ENCODE measurements at places on chromosomes 11 and 22.

- no peak for DNase-seq
Measured at GRCh38 chr11:72226701-72227100, 2.1 kb downstream of the INPPL1 start.

DNA sequence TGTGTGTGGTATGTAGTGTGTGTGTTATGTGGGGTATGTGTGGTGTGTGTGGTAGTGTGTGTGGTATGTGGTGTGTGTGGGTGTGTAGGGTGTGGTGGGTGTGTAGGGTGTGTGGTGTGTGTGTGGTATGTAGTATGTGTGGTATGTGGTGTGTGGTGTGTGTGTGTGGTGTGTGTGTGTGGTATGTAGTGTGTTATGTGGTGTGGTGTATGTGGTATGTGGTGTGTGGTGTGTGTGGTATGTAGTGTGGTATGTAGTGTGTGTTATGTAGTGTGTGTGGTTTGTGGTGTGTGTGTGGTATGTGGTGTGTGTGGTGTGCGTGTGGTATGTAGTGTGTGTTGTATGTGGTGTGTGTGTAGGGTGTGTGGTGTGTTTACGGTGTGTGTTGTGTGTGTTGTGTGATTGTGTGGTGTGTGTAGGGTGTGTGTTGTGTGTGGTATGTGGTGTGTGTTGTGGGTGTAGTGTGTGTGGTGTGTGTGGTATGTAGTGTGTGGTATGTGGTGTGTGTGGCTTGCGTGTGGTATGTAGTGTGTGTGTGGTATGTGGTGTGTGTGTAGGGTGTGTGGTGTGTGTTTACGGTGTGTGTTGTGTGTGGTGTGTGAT, 4.2 kb upstream of the PPP6R2 start:
- no peak for DNase-seq

DNA sequence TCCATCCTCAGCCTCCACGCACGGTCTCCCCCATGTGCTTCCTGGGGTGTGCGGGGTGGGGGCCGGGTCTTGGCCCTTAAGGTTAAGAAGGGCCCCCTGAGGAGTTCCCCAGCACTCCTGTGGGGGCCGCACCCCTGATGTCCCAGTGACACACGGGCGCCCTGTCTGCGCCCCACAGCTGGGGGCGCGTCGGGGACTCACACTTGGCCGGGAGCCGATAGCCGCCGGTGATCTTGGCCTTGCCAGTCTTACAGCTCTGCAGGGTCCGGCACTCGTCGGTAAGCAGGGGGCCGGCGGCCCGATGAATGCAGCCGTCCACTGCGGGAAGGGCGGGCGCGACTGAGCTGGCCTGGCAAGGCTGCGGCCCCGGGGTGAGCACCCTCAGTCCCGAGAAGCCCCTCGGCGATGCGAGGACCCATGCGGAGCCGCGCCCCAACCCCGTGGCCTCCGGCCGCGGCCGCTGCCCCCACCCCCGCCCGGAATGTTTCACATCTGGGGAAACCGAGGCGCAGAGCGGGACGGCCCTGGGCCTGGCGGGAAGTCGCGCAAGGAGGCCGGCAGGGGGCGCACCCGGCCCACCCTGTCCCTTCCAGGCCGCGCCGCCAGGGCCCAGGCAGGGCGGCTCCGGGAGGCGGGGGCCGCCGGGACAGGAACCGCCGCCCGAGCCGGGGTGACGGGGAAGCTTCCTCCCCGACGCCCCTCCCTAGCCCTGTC, 13.9 kb downstream of the OTUB1 start:
- DNase-seq: no peak

DNA sequence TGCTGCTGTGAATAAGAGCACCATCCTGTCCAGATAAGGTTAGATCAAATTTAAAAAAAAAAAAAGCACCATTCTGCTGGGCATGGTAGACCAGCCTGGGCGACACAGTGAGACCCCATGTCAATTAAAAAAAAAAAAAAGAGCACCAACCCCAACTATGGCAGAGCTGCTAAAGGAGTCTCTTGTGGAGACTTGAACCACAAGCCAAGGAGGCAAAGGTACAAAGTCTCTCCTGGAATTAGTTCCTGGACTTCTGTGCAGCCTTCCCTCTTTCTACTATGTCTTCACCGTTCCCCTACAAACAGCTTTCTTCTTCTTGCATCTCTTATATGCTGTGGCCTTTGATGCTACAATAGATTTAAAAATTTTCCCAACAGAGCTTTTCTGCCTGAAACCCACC, 1.3 kb downstream of the PIK3C2A start:
- no peak for DNase-seq

DNA sequence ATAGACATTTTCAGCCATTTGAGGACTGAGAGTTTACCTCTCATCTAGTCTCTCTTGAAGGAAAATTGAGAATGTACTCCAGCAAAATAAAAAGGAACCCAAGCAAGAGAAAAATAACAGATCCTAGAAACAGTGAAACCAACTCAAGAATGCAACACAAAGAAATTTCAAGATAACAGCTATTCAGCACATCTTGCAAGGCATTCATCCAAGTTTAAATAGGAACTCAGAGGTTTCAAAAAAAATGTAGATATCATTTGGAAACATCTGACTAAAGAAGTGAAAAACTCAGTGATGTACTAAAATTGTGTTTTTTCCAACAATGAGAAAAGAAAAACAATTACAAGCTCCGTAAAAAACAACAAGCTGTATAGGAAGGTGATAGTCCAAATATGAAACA, 76.4 kb downstream of the TMEM135 start:
- no peak for DNase-seq

DNA sequence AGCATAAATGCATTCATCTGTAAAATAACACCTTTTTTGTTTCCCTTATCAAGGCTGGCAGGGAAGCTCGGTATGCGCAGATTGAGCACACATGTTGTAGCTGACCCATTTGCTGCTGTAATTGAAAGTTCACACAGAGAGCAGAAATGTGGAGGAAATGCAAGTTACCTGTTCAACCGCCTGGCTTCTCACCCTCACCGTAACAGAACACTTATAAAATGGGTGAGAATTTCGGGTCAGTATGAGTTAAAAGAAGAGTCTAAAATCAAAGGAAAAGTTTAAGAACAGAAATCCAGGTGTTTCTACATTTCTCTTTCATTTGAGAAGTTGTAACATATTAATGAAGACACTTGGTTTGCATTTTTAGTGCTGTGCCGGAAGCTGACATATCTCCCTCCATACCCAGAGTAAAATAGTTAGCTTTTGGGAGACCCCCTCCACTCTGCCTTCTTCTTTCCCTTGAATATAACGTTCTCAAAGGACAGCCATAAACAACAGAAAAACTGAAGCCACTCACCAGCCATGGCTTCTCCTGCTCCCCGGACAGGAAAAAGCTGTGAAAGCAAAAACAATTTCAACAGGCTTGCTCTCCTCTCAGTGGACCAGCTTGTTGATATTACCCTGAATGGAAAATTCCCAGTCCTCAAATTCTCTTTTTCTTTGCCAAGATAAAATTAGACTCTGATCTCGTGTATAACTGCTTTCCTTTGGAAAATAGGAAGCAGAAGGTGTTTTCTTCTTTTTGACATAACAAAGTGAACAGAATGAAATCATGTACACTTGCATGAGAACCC, at the start of gene CASP12:
Gene CASP12 (minus strand): TSS at position 570 of the 794 bp plus-strand sequence.
- no peak for DNase-seq

- DNase-seq: no peak
Measured at GRCh38 chr11:62902932-62903331, 18.2 kb downstream of the CHRM1 start.

- DNase-seq: no peak
Measured at GRCh38 chr11:11984563-11984962, 23.9 kb downstream of the DKK3 start.

DNA sequence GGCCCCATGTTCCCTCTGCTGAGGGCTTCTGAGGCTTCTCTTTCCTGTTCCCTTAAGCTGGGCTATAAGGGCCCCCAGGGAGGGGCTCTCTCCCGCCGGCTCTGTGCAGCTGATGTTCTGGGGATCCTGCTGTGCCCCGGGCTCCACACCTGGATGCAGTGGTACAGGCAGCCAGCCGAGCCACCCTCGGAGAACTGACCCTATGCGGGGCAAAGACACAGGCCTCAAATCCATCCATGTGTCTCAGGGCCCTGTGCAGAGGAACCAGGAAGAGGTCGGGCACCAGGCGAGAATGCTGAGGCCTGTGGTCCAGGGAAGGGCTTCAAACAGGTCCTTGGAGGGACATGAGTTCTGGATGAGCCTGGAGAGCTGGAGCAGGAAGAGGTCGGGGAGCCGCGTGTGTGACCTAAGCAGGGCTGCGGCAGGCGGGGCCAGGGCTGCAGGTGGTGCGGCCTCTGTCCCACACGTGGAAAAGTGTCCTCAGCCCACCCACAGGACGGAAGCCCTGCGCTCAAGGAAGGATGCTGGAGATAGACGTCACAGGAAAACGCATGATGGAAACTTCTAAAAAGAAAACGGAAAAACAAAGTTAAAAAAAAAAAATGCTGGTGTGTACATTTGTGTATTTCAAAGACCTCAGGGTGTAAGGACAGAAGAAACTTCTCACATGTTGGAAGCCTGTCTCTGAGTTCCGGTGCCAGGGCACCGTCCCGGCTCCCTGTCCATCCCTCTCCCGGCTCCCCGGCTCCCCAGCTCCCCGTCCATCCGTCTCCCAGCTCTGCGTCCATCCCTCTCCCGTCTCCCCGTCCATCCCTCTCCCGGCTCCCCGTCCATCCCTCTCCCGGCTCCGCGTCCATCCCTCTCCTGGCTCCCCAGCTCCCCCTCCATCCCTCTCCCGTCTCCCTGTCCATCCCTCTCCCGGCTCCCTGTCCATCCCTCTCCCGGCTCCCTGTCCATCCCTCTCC, 1149.2 kb downstream of the BRD1 start:
- DNase-seq: no peak

- DNase-seq: no peak
Measured at GRCh38 chr11:119188887-119189286, 3.6 kb downstream of the NHERF4 start.

DNA sequence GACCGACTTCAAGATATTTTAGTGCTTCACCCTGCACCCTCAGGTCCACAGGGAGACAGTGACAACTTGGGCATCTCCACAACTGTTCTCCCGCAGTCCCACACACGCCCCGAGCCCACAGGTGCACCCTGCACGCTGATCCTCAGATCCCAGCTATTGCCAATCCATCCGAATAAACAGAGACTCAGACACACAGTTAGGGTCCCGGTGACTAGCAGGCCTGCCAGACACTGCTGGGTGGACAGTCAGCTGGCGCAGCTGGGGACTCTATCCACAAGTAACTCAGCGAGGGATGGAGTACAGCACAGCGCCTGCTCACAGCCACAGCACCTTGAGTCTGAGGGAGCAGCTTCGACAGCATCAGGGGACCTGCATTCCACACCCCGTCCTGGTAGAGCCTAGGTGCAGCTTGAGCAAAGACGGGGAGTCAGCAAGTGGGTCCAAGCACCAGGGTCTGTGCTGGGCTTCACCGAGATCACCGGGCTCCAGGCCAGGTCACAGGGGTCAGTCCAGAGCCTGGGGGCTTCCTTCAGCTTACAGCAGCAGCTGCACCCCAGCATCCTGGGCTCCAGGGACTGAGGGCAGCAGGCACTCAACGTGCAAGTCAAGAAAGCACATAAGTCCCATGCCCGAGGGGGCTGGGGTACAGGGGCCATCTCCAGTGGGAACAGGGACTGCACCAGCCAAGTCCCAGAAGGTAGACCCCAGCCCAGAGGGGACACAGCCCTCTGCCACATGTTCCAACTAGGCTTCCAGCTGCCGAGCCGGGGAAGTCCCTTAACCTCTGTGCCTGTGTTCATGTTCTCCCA, 7.6 kb downstream of the RPL3 start:
- no peak for DNase-seq

DNA sequence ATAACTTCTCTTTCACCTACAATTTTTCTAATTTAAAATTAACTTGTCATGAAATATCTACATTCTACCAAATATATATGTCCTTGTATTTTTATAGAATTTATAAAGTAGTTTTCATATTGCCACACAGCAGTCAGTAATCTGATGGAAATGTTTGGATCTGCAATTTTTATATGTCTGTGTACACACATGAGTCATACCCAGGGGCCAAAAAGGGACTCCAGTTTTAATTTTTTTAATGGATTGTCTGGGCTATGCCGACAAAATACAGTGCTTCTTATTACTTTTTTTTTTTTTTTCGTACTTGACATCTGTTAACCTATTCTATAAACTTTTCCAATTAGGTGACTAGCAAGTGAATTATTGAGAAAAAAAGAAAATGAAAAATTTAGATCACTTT, 6.3 kb downstream of the GUCY1A2 start:
- no peak for DNase-seq

GRCh38 chr11:117488996-117489952, 161.6 kb downstream of the CEP164 start:
- DNase-seq: no peak

- no peak for DNase-seq
Measured at GRCh38 chr11:79342686-79343085, 98.1 kb downstream of the TENM4 start.

DNA sequence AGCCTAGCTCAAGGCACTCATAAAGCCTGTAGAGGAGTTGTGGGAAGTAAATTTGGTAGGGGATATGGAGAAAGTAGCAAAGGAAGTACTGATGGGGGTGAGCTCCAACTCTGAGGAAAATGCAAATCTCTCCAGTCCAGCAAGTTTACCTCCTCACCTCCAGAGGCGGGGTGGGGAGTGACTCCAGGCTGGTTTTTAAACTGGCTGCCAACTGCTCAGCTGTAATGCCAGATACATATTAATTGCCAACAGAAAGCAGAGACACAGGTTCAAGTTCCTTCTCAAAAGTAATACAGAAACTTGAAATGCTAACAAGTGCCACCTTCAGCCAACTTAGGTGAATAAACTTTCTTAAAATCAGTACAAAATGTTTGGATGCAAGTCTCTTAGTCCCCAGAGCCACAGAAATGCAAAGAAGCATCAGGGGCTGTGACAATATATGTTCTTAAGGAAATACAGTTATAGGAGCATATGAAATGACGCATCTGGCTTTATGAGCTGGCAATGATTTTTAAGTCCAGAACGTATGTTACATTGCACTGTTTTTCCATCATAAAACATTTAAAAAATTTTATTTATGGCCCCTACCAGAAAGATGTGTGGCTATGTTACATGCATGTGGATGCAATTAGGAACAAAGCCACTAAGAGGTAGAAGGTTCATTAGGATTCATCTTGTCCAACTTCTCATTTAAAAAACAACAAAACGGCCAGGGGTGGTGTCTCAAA, 436.4 kb upstream of the CCDC90B start:
- no peak for DNase-seq

GRCh38 chr11:73445980-73446379, 69.8 kb downstream of the RELT start:
- DNase-seq: no peak

DNA sequence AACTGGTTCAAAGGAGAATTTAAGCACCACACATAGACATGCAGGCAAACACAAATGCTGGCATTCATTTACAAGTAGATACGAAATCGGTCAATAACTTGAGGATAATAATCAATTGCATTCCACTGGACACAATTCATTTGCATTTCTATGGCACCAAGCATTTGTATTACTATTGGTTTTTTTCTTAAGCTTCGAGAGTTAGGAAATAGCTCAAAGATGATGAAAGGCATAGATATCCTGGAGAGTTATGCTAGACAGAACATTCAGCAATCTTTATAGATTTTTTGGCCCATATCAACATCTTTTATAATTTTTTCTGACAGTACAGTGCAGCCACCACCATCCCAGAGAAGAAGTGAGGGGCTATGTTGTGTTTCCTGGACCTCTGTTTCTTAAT, 544.4 kb downstream of the MIAT start:
- no peak for DNase-seq

Data from SW 1271 (cell line).